ENCODE measurements at places on chromosomes 13 and 19.

DNA sequence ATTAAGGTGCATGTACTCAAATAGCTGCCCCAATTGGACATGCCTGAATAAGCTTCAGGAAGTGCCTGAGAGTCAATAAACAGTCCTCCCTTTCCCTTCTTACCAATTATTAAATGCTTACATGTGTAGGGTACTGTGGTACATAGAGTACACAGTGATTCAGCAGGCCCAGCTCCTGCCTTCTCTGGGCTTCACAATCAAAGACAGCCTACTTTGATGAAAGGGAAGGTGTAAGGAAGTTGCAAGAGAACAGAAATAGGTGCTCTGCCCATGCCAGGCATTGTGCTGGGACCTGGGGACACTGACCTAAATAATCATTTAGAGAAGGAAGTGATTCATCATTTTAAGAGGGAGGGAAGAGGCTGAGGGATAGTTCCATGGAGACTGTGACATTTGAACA, 17.2 kb downstream of the FRY start:
- DNase-seq = no peak

GRCh38 chr13:24564881-24565280, 52.3 kb upstream of the PARP4 start:
- no peak for DNase-seq

- DNase-seq = no peak
Observed at GRCh38 chr19:5894704-5895349, 8.8 kb downstream of the NDUFA11 start.

DNA sequence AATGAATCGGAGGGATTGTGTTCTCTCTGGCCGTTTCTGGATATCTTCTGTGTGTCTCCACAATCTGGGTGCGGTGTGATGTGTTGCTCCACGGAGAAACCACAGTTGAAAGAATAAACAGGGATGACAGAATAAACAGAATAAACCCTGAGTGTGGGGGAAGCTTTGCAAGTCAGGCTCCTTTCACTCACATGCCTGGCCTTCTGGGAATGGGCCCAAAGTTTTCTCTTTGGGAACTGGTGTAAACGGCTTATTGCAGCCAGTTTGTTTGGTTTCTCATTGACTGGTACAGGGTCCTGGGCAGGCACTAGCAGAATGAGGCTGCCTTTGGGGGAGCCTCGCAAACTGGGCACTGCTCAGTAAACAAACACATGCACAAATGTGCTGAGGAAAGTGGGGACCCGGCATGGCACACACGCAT, 324.7 kb downstream of the DLEU7 start:
- no peak for DNase-seq

- DNase-seq = no peak
Observed at GRCh38 chr19:32373585-32374295, 28.3 kb downstream of the ZNF507 start.

GRCh38 chr19:50535672-50536187, 22.0 kb upstream of the ASPDH start:
- DNase-seq = no peak

DNA sequence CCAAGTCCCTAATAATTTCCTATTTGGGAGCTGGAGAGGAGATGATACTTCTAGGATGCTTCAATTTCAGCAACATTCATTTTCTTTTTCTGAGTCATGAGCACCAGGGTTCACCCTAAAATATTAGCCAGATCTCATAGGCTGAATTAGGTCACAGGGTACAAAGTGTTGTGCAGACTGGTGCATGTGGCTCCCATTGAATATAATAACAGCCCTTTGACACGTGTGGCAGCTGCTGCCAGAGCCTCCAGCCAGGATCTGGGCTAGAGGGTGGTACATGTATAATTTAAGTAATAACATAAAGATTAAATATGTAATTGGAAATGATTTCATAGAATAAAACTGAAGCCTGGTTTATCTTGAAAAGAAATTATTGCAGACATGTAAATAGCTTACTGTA, 244.9 kb downstream of the ATP8A2 start:
- no peak for DNase-seq

GRCh38 chr13:64423467-64423866, 2806.7 kb downstream of the PCDH9 start:
- no peak for DNase-seq

DNA sequence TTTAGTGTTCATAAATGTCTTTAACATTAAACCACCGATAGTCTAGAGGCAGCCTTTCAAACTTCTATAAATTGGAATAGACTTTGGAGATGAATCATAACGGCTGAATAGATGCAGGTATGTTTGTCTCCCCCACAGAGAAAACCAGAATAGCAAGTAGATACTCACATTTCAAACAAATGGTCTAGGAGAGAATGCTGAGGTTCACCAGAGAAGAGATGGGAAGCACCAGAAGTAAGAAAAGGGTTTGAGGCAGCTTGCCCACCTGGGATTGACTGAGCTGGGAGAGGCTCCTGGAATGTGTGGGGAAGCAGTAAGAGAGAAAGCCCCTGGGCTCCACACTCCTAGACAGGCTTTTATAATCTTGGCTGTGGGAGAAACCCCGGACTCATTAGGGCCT, 6.4 kb downstream of the IGFL3 start:
- no peak for DNase-seq

DNA sequence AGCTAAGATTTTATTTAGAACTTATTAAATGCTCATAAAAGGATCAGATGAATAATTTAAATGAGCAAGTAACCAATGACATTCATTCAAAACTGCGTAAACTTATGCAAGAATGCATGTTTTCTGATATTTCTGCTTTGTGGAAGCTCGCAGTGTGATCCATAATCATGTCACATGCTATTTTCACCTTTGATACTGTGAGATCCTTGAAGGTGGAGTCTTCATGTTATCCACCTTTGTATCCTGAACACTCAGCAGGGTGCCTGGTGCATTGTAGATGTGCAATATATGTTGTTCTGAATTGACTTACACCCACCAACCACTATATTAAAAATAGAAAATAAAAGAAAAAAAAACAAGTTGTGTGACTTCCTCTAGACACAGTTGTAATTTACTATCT, 333.5 kb downstream of the DCT start:
- no peak for DNase-seq

DNA sequence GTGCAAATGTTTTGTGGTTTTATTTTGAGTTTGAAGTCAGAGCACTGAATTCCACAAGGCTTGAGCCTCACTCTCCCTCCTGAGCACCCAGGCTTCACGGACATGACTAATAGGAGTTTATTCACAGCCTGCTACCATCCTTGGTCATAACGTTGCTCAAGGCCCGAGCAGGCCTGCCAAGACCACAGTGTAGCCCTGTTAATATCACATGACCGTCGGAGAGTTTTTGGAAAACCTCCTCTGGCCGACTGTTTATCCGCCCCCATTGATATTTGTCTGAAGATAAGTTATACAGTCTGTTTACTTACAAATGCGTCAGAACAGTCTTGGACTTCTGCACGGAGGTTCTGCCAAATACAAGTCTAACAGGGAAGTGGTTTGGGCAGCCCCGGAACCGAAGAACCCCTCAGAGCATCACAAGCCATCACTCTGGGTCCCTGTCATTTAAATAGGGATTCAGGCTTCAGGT, 89.9 kb downstream of the COL4A2 start:
- no peak for DNase-seq

DNA sequence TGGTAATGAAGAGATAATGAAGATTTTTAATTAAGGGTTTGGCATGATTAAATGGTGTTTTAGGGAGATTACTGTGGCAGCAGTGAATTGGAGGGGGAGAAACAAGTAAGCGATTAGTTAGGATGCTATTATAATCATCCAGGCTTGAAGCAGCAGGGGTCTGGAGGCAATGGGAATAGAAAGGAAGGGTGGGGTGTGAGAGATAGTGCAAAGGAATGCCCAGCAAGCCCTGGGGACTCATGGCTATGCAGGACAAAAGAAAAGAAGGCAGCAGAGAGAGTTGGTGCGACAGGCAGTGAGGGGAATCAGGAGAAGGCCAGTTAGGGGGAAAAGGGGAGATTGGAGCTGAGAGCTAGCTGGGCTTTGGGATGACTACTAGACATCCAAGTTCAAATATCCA, 34.5 kb downstream of the SOX21 start:
- DNase-seq = no peak

GRCh38 chr13:22561581-22561980, 619.2 kb upstream of the SGCG start:
- DNase-seq = no peak

- no peak for DNase-seq
Observed at GRCh38 chr13:95222733-95223018, 78.6 kb downstream of the ABCC4 start.

DNA sequence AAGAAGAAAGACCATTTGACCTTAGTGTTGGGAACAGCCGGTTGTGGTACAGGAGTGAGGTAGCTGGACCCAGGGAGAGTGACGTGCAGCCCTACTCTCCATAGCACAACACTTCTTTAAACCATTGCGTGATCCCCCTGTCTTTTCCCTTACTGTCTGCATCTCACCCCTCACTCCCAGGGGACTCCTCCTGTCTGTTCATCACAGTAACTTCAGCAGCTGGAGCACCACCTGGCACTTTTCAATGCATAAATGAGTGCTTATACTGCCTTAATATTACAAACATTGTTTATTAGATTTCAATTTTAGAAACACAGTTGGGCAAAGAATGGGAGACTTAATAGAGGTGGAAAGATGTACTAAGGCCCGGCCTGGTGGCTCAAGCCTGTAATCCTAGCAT, 285.5 kb downstream of the UQCRFS1 start:
- DNase-seq = no peak

DNA sequence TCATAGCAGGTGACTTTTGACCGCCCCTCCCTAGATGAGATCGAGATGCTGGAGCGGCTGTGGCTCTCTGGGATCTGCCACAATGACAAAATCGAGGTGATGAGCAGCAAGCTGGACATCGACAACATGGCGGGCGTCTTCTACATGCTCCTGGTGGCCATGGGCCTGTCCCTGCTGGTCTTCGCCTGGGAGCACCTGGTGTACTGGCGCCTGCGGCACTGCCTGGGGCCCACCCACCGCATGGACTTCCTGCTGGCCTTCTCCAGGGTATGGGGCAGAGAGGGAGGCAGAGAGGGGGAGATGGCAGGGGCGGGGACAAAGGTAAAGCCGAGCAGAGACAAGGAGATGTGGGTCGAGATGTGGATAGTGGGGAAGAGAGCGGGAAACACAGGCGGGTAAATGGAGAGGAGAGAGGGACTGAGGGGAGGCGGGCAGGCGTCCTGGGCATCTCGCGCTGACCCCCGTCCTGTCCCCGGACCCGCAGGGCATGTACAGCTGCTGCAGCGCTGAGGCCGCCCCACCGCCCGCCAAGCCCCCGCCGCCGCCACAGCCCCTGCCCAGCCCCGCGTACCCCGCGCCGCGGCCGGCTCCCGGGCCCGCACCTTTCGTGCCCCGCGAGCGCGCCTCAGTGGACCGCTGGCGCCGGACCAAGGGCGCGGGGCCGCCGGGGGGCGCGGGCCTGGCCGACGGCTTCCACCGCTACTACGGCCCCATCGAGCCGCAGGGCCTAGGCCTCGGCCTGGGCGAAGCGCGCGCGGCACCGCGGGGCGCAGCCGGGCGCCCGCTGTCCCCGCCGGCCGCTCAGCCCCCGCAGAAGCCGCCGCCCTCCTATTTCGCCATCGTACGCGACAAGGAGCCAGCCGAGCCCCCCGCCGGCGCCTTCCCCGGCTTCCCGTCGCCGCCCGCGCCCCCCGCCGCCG, 3.4 kb upstream of the GRWD1 start:
- DNase-seq = no peak

- no peak for DNase-seq
Observed at GRCh38 chr19:19751846-19752245, 18.9 kb upstream of the ZNF14 start.

GRCh38 chr19:1080360-1081161, 13.6 kb downstream of the ARHGAP45 start:
- DNase-seq = no peak

- DNase-seq = no peak
Observed at GRCh38 chr13:84528408-84529070, 646.3 kb upstream of the SLITRK1 start.

DNA sequence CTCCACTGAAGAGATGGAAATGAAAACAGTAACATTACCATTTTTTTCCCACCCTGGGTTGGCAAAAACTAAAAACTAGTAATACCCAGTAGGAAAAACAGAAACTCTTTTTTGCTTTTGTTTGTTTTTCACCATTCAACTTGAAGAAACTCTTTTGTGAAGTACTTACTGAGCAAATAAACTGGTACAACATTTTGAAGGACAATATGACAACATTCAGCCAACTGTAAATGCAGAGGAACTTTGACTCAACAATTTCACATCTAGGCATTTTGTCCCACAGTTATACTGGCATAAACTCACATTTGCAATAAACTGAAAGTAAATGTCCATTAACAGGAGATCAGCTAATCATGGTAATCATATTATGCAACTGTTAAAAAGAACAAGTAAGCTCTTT, 152.5 kb downstream of the RNF17 start:
- no peak for DNase-seq

DNA sequence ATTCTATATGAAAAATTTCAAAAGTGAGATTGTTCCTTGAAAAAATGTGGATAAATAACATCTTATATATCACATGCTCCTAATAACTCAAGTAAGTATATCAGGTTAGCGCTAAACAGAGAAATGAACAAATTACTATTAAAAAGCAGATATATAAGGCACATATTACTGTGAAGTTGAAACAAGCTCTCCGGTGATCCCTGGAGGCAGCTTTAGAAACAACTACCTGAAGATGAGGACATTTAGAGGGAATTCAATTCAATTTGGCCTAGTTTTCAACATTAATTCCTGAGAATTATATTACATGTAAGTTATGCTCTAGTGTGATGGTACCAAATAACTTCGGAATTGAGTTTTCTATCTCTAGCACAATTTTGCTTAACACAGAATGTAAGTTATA, 1373.6 kb upstream of the SPRY2 start:
- DNase-seq = no peak

- no peak for DNase-seq
Observed at GRCh38 chr19:45866400-45867176, 2.5 kb downstream of the FOXA3 start.

DNA sequence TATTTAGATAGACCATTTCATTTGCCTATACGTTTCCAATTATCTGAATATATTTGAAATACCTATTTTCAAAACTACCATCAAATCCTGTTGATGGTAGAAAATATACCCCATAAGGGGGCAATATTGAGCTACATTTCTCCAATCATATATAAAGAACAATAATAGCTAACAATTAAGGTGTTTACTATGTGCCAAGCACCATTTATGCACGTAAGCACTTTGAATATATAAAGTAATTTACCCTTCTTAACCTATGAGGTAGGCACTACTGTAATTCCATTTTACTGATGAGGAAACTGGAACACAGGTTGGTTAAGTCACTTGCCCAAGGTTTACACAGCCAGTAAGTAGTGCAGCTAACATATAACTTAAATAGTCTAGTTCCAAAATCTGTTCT, 79.2 kb downstream of the UBL3 start:
- no peak for DNase-seq

GRCh38 chr13:59236944-59237343, 926.8 kb downstream of the DIAPH3 start:
- no peak for DNase-seq

GRCh38 chr19:53704011-53704410, 72.2 kb downstream of the DPRX start:
- no peak for DNase-seq

- DNase-seq = no peak
Observed at GRCh38 chr13:109255141-109255856, 531.1 kb downstream of the IRS2 start.

Measured in activated naive CD8-positive, alpha-beta T cell treated with anti-CD3 and anti-CD28 coated beads, Interleukin-2, amount 10 ng/mL, durations not matched to agents 7 days and 5 days (primary cell).